Activated CD4-positive, alpha-beta T cell treated with anti-CD3 and anti-CD28 coated beads for 4 hours (primary cell): ENCODE measurements at places on chromosomes 5 and 9.

DNA sequence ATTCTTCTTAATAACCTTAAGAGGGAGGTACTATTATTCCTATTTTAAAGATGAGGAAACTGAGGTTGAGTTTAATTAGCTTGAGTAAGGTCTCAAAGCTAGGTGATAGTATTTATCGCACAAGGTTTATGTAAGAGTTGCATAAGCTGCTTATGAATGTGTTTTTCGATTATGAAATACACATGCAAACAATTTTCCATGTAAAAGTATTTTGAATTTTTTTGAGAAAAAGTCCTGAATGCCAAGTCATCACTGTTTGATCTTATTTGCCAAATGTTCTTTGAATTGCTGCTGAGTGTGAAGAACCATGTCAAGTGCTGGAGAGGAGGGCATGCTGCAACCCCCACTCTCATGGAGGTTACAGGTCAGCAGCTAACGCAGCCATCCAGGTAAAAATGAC is 174.4 kb downstream of the CARTPT start:
- DNase-seq = no peak

DNA sequence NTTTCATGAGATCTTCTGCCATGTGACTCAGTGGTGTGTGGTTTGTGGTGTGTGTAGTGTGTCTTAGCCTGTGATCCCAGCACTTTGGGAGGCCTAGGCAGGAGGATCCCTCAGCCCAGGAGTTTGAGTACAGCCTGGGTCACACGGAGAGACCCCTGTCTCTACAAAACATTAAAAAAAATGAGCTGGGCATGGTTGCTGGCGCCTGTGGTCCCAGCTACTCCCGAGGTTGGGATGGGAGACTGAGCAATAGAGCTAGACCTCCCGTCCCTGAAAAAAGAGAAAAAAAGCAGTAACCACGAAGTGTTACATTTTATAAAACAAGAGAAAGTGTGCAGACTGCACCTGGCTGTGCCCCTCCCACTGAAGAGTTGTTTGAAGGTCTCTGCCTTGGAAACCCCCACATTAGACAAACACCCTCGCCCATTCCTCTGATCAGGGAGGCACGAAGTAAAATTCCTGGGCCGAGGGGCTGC is 21.2 kb upstream of the RNU6ATAC start:
- DNase-seq = no peak

DNA sequence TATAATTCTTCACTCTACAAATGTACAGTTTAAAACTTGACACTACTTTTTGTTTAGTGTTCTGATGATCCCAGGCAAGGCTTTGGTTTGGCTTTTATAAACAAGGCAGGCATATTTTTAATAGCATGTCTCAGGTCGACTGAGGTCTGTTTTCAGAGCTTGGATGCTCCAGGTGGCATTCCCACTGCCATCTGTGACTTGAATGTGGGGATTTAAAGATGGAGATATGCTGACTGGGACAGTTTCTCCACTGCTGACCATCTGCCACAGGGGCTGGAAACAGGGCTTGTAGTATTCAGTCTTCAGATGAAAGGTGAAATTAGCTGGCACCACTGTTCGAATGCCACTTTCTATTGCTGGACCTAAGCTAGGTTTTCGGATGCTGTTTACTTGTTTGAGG is 1266.2 kb upstream of the CDH18 start:
- DNase-seq = no peak

GRCh38 chr5:15914638-15915037 is 265.0 kb downstream of the MARCHF11 start:
- DNase-seq = no peak

GRCh38 chr5:57903458-57903857 is 420.8 kb upstream of the ACTBL2 start:
- no peak for DNase-seq

DNA sequence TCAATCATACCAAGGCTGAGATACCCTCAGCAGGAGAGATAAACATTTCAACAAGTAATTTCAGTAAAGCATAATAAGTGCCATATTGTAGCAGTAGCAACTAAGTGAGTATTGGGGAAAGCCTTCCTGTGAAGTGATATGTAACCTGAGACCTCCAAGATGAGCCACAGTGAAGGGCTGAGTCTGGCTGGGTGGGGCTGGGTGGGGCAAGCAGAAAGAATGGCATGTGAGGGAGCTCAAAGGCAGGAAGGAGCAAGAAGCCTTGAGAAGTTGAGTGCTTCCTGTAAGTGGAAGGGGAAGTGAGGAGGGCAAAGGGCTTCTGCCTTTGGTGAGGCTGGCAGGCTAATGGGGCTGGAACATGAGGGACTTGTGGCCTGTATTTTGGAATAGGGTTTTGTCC is 19.7 kb upstream of the ASTN2 start:
- DNase-seq = no peak

GRCh38 chr9:123814496-123814895 is 115.4 kb downstream of the DENND1A start:
- DNase-seq = no peak

DNA sequence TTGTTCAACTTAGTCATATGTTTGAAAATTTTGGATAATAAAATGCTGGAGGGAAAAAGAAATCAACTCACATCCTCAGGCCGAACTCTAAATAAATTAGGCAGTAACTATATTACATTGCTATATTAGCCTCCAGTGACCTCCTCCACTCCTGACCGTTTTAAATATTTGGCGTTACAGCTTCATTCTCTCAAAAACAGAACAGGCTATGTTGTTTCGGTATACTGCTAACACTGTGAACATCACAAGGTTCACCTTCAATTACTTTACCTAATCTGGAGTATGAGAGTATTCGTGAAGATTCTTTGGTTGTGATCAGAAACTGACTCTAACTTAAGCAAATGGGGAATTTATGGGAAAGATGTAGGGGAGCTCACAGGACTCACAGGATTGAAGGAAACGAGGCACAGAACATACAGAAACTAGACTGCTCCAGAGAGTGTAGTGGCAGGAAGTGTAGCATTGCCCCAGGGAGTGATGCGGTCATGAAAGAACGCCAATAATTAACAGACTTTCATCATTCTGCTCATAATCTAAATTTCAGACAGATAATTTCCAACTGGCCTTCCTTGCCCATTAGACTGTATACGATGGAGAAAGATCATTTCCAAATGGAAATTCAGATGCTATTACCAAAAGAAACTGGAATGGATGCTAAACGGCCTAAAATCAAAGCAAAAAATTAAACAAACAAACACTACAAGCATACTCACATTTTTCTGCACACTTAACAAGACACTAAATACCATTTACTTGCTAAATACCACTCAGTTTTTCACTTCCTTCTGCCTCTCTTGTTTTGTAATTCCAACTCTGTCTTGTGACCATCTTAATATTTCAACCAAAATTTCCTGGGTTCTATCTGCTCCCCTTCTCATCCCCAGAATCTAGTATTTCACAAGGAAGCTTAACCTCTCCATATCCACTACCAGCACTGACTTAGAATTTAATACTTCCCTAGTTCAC is 110.1 kb upstream of the LPAR1 start:
- no peak for DNase-seq

DNA sequence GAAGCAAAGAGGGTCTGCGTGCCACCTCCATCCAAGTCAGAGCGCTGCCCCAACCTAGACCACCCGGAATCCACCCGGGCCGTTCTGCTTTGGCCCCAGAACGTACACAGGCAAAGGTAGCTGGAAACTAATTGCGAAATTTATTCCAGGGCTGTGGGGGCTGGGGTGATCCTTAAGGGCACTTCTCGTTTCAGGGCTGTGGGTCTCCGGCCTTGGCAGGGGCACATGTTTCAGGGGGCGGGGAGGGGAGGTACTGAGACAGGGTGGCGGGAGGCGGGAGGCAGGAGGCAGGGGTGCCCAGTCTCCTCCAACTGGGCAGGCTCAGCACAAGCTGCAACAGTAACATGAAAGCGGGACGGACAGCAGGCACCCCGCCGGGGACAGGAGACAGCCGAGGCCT is 26.1 kb downstream of the NR5A1 start:
- DNase-seq = no peak

GRCh38 chr9:115099901-115100300 is 18.1 kb downstream of the TNC start:
- no peak for DNase-seq

DNA sequence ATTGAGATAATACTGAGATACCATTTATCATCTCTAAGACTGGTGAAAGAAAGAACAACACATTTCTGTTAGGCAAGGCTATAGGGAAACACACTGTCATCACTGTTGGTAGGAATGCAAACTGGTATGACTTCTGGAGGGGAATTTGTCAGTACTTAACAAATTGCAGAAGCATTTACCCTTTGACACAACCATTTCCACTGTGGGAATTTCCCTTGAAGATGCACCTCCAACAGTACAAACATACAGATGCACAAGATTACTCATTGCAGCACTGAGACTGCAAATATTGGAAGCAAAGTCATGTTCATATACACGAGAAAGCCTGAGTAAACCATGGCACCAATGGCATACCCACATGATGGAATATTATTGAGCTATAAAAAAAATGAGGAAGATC is 17.6 kb downstream of the GM2A start:
- no peak for DNase-seq

DNA sequence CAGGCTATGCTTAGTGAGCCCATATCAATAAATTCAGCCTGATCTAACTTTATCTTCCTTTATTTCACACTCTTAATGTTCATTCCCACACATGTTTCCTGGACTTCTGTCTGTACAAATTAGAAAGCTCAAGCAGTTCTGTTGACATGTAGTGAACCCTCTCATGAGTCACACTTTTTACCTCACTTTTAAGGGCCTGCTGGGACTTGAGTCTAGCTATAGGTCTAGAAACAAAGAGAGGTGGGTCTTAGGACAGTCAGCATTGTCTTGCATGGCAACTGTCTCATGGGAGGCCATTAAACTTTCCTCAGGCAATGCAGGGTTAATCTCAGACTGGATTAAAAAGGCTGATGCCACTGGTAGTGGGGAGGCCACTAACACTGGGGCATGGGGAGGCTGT is 8.6 kb upstream of the CCNH start:
- DNase-seq = no peak

- peak; percentile 43 for DNase-seq
Observed at GRCh38 chr5:156934450-156935211, 28.4 kb downstream of the TIMD4 start.

GRCh38 chr5:96012399-96012798 is 50.7 kb upstream of the ELL2 start:
- DNase-seq = no peak

DNA sequence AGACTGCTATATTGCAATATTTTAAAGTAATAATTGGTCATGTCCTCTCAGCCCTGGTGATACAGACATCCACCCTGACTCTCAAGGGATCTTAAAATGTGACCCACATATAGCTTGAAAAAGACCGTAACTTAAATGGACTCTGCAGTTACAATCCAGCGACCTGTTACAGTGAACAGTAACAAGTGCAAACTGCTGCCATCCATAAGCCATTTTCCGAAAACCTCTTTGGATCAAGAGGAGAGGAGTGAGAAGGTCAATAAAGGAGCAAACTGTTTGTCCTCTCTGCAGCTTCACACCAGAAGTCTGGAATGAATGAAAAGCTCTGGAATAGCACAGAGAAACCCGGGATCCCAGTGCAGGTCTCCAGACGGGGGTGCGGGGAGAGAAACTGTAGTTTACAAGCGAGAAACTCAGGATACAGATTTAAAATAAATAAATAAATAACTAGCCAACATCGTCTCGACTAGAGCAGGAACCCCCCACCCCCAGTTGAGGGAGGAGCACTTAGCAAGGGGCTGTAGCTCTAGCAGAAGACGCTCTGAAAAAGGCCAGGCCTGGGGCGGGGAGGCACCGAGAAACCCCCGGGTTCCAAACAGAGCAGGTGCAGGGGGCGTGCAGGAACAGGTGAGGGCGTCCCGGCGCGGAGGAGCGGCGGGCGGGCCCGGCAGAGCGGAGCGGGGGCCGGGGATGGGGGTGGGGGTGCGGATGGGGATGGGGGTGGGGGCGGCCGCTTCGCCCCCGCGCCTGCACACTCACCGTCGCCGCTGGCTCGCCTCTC is 572 bp downstream of the ZDHHC21 start:
- DNase-seq = peak; percentile 49

- DNase-seq = no peak
Observed at GRCh38 chr9:136531904-136532798, 13.7 kb downstream of the NOTCH1 start.

- no peak for DNase-seq
Observed at GRCh38 chr9:74361508-74361907, 135.6 kb upstream of the RORB start.

GRCh38 chr5:137630216-137630971 is 105.5 kb downstream of the KLHL3 start:
- no peak for DNase-seq

DNA sequence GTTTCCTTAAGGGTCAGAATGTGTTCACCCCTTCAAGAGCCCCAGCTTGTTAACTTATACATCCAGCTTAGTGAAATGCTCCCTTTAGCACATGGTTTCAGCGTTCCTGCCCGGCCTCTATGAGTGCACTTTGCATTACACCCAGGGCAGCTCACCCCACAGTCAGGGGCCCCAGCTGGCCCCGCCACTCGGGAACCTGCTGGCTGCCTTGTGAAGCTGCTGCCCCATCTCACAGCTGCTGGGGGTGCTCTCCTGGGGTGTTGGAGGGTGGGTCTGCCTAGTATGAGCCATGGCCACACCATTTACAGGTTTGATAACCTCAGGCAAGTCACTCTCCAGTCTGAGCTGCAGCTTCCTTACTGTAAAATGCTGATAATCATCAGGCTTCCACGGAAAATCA is 32.2 kb downstream of the HRH2 start:
- DNase-seq = no peak

- no peak for DNase-seq
Observed at GRCh38 chr9:116156621-116157314, 3.2 kb downstream of the PAPPA start.

DNA sequence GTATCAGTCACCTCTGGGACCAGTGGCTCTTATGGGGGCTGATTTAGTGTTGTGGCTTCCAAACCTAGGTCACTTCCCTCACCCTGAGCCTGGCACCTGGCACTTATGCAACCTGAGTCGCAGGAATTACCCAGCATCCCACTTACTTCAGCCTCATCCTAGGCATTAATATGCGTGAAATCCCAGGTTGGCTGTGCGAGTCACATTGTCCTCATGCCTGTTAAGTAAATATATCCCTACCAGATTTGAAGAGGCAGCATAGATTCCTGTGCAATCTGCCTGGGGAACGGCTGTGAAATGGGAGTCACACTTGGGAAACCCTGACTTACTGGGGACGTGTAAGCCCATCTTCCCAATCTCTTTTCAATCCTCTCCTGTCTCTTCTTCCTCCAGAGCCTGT is 42.7 kb upstream of the AKNA start:
- DNase-seq = no peak

DNA sequence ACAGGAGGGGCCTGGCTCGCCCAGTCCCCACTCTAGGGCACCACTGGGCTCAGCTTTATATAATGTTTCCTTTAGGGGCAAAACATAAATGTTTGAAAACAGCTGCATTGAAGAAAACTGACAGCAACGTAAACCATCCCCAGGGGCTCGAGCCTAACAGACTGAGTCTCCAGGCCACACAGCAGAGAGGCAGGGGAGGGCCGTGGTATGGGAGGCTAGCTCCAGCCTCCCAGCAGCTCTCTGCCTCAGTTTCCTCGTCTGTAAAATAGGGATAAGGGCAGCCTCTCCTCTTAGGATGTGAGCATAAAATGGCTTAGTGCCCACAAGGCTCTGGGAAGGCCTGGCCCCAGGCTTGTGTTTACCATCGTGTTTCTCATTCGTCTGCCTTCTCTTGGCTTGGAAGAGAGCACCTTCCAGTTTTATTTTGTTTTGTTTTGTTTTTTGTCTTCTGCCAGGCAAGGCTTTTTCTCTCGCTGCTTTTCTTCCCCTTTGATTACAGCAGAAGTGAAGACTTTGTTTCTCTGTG is 2.7 kb downstream of the ANKRD33B start:
- DNase-seq = no peak
